CD4-positive, alpha-beta T cell treated with Interleukin-21 for 1 hour (primary cell): ENCODE measurements at places on chromosomes 6 and 20.

GRCh38 chr6:67219346-67219745 lies 1415.7 kb upstream of the ADGRB3 start:
- DNase-seq, result no peak

DNA sequence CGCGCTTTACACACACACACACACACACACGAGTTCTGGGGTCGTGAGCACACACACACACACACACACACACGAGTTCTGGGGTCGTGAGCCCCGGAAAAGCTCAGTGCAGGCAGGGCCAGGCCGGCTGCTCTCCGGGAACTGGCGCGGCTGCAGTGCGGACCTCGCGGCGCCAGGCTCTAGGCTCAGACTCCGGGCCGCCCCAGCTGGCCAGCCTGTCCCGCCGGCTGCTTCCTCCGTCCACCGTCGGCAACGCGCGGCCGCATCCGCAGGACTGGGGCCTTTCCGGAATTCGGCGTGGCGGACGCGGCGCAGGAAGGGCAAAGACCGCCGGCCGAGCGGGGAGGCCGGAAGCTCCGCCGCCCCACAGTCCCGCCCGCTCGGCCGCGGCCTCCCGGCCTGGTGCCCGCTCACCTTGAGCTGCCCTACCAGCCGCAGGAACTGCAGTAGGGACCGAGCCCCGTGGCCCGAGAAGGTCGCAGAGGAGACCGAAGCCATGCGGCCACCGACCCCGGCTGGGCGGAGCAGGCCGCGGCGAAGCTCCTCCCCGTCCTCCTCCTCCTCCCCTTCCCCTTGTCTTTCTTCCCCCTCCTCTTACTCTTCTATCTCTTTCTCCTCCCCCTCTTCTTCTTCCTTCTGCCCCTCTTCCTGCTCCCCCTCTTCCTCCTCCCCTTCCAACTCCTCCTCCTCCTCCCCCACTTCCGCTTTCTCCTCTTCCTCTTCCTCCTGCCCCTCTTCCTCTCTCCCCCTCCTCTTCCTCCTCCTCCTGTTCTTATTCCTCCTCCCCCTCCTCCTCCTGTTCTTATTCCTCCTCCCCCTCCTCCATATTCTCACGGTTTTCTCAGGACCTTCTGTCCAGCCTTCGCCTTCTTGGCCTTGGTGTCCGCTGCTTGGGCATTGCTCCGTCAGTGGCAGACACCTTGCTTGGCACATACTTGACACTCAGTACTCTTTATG lies at the start of gene HDDC2:
TSS of gene HDDC2 (minus strand) at position 533 of the 957 bp plus-strand sequence. CDS start at position 498, 35 bp downstream.
- DNase-seq, result peak; percentile 47

DNA sequence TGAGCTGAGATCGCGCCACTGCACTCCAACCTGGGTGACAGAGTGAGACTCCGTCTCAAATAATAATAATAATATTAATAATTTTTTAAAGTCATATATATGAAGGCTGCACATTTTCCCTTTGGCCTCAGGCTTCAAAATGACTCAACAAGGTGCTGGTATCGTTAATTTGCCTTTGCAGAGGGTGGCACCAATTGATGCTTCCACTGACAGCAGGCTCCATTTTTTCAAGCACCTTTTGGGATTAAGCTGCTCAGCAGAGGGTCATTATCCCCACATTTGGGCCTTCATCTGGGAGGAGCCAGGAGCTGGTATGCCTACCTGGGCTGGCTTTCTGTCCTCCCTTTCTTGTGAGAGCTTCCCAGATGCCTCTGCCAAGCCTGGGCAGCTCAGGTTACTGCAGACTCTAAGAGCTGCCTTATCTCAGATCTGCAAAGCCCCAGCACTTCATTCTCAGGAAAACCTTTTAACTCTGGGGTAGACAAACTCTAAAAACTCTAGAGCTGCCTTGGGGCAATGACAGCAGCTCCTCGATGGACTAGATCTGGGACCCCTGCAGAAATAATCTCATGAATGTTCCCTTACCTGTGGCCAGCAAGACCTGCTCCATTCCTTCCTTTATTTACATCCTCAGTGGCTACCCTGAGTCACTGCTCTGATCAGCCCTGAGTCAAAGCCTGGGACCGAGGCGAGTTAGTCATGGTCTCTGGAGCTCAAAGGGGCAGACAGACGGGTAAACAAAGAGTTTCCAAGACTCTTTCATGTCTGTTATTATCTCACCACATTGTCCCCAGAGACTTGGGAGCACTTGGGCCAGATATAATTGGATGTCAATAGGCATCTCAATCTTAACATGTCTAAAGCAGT lies 80.0 kb upstream of the EYA2 start:
- no peak for DNase-seq

DNA sequence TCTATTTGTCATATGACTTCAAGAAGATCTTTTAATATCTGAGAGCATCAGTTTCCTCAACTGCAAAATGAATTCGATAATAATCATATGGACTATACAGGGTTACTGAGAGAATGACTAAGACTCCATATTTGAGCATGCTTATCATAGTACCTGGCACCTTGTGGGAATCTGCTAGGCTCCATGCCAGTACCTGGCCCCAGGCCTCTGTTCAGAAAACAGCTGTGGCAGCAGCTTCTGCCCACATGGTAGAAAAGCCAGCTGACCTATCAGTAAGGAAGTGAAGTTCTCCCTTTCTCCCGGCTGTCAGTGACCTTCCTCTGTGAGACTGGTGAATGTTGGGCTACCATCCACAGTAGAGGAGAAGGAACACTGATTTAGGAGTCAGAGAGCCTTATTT lies 574.9 kb upstream of the CHD6 start:
- no peak for DNase-seq

DNA sequence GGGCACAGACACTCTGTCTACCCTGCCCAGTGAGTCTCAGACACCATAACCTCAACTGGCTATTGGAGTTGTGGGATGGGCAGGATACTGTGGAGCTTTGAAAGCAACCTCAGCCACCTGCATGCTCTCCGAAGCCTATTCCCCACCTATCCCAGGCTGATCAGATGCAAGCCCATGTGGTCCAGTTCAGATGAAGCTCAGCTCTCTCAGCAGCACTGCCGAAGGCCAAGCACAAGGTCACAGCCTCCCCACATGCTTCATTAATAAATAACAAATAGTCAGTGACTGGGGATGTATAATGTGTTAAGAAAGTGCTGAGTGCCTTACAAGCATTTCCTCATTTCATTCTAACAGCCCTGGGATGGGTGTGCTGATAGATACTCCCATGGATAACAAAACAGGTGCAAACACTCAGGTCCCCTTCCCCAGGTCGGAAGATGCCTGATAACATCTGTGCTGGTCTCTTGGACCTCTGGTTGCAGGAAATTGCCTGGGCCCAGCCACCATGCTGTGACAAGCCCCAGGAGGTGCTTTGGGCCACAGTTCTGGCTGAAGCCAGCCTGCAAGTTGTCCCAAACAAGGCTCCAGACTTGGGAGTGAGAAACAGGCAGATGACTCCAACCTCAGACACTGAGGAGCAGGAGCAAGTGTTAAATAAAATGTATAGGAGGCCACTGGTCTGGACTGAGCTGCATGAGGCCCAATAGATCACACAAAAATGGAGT lies 3.7 kb downstream of the ACSS1 start:
- no peak for DNase-seq

- DNase-seq, result no peak
Measured at GRCh38 chr6:119384444-119384843, 34.9 kb upstream of the MAN1A1 start.

DNA sequence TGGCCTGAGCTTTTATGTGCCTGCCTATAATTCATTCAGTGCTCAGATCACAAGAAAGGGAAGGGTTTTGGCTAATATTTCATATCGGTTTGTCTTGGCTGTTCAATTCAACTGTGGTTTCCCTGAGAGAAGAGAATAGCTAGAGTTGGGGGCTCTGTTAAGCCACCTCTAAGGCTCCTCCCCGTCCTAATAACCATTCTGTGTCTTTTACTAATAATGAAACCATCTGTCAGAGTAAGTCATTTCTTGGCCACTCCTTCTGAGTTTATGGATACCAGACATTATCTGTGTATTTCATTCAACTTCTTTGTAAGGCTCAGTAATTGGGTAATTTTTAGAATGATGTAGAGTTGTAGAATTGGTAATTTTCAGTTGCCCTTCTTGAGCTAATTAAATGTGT lies 5.2 kb downstream of the STX11 start:
- no peak for DNase-seq

- no peak for DNase-seq
Measured at GRCh38 chr20:51869002-51869401, 66.7 kb upstream of the SALL4 start.

- DNase-seq, result no peak
Measured at GRCh38 chr20:3106658-3107463, 22.3 kb upstream of the AVP start.

DNA sequence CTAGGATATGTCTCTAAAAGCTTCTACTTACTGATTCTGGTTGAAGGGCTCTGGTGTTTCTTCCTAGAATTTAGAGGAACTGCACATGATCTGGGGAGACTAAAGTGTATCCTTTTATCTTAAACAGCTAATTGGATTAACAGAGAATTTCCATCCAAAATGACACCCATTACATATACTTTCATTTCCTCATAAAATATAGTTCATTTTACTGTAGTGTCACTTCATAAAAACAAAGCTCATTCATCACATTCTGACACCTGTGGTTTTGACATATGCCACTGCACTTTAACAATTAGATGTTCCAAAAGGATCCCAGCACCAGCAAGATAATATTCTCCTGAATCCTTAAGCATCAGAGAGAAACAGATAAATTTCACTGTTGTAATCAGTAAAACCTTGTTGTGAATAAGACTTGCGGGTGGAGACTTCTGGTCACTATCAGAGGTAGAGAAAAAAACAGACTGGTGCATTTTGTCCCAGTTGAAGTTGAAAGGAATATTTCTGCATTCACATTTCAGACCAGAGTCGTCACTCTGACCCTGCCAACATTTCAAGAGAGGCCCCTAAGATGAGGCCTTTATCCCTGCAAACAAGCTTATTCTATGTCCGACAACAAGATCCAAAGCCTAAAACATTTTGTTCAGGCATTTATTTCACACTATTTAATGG lies 175.3 kb upstream of the BMP5 start:
- DNase-seq, result no peak

- no peak for DNase-seq
Measured at GRCh38 chr6:57207872-57208271, 14.2 kb downstream of the RAB23 start.

DNA sequence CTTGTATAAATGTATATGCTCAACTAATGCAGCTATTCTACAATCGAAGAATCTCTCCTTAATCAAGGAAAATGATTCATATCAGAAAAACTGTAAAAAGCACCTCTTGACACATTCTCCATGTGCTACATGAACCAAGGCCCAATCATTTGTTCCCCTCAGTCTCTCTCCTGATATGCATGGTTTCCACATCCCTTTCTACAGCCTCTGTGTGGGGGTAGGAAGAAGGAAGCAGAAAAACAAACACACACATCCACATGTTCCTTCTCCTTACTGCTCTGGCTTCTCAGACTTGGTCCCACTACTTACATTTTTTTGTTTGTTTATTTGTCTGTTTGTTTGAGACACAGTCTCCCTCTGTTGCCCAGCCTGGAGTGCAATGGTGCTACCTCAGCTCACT lies 510.5 kb downstream of the PRKN start:
- no peak for DNase-seq

- no peak for DNase-seq
Measured at GRCh38 chr6:25167961-25168360, 111.2 kb upstream of the CARMIL1 start.

DNA sequence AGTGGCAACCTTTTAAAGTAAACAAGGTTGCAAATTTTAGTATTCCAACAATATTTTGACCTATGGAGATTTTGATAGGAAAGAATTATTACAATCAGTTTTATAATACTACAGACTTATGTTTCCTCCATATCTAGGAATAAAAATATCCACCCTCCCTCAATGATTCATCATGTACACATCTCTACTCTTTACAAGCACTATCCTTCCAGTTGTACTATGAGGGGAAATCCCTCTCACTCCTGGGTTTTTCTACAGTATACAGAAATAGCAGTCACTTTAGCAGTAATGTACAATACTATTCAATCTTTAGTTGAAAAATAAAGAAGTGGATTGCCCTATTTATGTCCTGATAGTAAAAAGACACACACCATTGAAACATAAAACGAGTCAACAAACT lies 46.3 kb upstream of the SCML4 start:
- no peak for DNase-seq

GRCh38 chr20:46220455-46221207 lies 87.7 kb downstream of the CDH22 start:
- no peak for DNase-seq

GRCh38 chr6:101276066-101276465 lies 117.4 kb upstream of the GRIK2 start:
- no peak for DNase-seq

DNA sequence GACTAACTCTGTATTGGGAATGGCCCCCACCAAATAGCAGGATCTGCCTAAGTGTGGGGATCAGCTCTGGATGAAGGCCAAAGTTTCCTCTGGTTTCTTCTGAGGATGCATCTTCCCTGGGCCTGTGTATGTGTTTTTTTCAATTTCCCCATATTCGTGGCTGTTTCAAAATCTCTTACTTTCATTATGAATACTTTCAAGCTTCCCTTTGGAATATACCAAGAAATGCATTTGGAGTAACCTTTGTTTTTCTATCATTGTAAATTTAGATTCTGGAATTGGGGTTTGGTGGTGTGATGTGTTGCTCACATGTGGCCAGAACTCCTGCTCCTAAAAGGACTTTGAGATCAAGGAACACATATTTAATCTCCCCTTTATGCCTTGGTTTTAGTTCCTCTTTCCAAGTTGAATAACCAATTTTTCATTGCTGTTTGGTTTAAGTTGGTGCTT lies 8.4 kb downstream of the ENTPD6 start:
- DNase-seq, result no peak

DNA sequence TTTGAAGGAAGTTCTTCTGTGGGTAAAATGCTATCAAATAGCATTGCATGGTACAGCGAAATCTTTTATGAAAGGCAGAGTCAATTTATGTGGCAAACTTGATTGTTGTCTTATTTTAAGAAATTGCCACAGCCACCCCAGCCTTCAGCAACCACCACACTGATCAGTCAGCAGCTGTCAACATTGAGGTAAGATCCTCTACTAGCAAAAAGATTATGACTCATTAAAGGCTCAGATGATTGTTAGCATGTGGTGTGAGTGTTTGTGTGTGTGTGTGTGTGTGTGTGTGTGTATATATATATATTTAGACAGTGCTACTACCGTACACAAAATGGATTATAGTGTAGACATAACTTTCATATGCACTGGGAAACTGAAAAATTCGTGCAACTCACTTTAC lies 27.8 kb downstream of the LRRN4 start:
- no peak for DNase-seq

DNA sequence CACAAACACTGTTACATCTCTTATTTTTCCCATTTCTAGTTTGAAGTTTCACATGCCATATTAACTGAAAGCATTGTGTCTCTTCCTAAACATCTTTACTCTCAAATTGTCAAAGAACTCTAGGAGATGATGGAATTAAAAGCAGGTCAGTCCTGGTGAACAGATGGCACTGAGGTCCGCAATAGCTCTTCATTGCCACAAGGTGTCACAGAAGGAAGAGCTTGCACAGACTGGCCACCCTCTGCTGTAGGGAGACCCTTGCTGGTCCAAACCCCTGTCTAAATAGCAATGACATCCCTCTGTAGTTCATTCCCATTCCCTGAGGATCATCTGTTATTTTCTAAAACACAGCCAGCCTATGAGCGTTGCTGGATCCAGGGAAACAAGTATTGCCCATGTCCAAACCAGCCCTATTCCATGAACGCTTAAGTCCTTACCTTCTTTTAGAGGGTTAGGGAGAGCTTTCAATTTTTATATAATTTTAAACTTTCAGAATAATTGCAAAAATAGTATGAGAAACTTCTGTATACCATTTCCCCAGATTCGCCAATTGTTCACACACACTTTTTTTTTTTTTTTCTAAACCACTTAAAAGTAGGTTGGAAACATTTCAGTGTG lies 10.1 kb upstream of the HDAC2 start:
- peak; percentile 12 for DNase-seq
